ENCODE measurements at places on chromosomes 3 and 15. TPM values are rescaled to one million over a fixed set of nuclear protein-coding genes. Genes with fewer than 3 reads are reported as not detected.
A peak's percentile ranks its signal among the peaks of the same experiment; 100 is the strongest.

Gene PPP2R3A
- 0.17 TPM for total RNA-seq

- no peak for DNase-seq
These were observed 88.5 kb downstream of the ERC2 start for GRCh38 chr3:56379723-56380287.

DNA sequence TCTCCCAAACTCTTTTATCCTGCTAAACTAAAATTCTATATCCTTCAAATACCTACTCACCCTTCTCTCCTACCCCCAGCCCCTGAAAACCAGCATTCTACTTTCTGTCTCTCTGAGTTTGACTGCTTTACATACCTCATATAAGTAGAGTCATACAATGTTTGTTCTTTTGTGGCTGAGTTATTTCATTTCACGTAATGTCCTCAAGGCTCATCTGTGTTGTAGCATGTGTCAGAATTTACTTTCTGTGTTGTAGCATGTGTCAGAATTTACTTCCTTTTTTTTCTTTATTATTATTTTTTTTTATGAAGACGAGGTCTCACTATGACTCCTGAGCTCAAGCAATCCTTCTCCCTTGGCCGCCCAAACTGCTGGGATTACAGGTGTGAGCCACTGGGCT, 20.1 kb downstream of the IFT122 start:
- no peak for DNase-seq

DNA sequence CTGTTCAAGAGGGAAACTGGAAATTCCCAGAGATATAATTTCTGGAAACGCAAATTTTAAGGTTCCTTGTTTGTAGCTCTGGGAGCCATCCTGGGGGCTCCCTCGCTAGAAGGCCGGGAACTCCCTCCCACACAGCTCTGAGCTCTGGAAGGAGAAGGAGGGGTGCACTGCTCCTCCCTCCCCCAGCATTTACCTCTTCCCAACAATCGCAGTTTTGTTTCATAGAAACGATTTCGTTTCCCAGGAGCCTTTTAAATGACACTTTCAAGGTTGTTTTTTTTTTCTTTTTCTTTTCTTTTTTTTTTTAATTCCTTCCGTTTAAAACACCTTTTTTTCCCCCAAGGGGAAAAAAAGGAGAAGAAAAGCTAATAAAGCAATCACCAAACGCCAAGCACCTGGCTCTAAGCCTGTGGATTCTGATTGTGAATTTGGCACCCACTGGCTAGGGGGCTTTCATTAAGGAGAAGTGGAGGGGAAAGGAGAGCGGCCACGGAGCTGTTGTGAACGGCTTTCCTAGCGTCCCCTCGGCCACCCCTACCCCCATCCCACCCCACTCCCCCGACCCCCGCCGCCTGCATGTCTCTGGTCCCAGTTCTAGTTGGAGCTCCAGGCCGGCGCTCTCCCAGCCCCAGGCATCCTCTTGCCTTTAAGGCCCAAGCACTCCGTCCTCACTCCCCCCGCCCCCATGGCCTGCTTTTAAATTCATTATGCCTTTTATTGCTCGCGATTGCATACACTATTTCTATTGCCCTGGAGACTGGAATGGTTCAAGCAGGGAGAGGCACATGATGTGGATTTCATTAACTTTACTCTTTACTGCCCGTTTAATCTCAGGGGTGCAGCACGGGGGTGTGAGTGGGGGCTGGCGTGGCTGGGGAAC, 13.6 kb upstream of the CCDC33 start:
- DNase-seq, result no peak

GRCh38 chr3:31936420-31937060, 44.5 kb downstream of the OSBPL10 start:
- DNase-seq, result no peak

Gene TNNC1
- total RNA-seq, result 3.2 TPM

GRCh38 chr3:167054926-167055325, 325.2 kb downstream of the ZBBX start:
- no peak for DNase-seq

DNA sequence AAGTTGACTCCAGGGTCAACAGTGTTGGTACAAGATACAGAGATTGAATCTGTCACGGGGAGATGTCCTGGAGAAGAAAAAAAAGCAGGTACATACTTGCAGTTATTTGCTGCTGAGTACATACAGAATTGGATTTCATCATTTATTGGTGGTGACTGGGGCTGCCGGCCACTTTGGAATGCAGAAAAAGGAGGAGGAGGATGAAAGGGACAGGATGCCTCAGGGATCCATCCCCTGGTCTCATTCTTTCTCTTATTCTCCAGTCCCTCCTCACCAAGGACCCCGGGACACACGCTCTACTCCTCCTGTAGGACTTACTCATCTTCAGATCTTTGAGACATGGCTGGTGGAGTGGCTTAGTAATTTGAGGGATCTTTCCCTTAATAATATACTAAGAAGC, 30.0 kb upstream of the MEIS2 start:
- no peak for DNase-seq

- no peak for DNase-seq
These were observed 28.5 kb downstream of the PLSCR4 start for GRCh38 chr3:146222204-146223046.

GRCh38 chr3:32432045-32432710, 40.5 kb downstream of the CMTM7 start:
- DNase-seq, result no peak

DNA sequence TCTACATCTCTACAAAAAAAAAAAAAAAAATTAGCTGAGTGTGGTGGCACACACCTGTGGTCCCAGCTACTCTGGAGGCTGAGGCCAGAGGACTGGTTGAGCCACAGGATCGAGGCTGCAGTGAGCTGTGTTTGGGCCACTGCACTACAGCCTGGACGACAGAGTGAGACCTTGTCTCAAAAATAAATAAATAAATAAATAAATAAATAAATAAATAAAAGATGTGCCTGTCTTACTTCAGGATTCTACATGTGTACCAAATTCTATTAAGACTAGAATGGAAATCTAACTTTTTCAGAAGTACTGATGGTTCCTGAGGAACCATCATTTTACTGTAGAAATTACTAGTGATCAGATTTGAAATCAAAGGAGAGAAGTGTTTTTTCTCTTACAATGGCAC, 51.9 kb downstream of the TTBK2 start:
- no peak for DNase-seq

GRCh38 chr15:89114990-89115389, 26.7 kb downstream of the ABHD2 start:
- DNase-seq, result no peak

DNA sequence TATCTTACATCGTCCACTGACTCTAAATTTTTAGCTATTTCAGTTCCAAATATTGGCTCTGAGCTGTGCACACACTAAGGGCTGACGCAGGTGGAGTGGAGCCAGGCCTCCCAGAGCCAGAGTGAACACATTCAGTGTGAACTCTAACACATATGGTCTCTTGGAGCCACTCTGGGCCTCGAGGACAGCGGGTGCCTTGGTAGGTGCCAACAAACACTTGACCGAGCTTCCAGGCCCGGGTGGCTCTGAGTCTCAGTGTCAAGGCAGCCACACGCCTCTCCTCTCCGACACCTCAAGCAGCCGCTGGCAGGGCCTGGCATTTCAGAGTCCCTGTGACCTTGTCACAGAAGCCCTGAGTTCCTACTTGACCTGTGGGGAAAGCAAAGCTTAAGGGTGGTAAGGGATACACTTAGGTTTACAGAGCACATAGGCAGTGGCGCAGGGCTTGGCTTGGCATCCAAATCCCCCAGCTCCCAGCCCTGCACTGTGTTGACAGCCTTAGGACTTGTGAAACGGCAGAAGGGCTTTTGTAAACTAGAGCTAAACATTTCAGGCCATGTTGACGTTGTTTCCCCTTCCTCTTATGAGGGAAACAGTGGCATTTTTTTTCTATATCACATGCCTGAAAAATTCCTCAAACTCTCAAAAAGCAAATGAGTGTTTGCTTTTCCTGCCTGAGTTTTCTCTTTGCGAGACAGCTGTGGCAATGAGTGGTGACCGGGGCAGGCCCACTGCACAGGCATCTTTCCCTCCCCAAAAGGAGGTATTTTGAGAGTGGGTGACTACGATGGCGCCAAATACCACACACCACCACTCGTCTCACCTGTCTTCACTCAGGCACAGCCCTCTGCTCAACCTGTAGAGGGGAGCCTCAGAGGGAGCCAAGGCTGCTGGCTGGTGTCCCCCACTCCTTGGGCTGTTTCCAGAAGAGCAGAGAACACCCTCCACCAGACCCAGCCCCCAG, 60.8 kb downstream of the DAPK2 start:
- DNase-seq, result peak; percentile 15

- DNase-seq, result no peak
These were observed 353.6 kb upstream of the ZNF717 start for GRCh38 chr3:76138921-76139320.

Measured in activated naive CD8-positive, alpha-beta T cell treated with anti-CD3 and anti-CD28 coated beads, Interleukin-2, amount 10 ng/mL, durations not matched to agents 7 days and 5 days (primary cell).